Thoracic aorta endothelial cell (primary cell): ENCODE measurements at places on chromosomes 13 and 19. TPM values are rescaled to one million over a fixed set of nuclear protein-coding genes. Genes with fewer than 3 reads are reported as not detected.

The ZNF547 gene
- 1.2 and 3.1 TPM in 2 replicates for total RNA-seq

The C19orf85 gene
- not detected in 2 replicates for total RNA-seq

The PLPP2 gene
- 2.9 and 4.8 TPM in 2 replicates for total RNA-seq

The STRN4 gene
- 67.9 and 69.9 TPM in 2 replicates for total RNA-seq

The PODNL1 gene
- 0.22 and 0.53 TPM in 2 replicates for total RNA-seq

The NAT14 gene
- total RNA-seq: 8.9 and 9.6 TPM in 2 replicates

The RAB4B gene
- total RNA-seq: 10.0 and 13.3 TPM in 2 replicates

The PRRG2 gene
- 1.9 and 3.1 TPM in 2 replicates for total RNA-seq

The TNFRSF19 gene
- 0.22 and 0.53 TPM in 2 replicates for total RNA-seq

The GPR4 gene
- total RNA-seq: 10.0 and 15.7 TPM in 2 replicates

The KLK4 gene
- total RNA-seq: not detected in 2 replicates

The BCAM gene
- total RNA-seq: 14.5 and 27.0 TPM in 2 replicates

The CLEC17A gene
- total RNA-seq: not detected in 2 replicates

The PRDX2 gene
- 192 and 196 TPM in 2 replicates for total RNA-seq

The B3GNT8 gene
- total RNA-seq: 3.6 and 5.0 TPM in 2 replicates

The USHBP1 gene
- 7.0 and 15.1 TPM in 2 replicates for total RNA-seq

The PTGER1 gene
- 0.07 and 0.27 TPM in 2 replicates for total RNA-seq

The MYO1F gene
- total RNA-seq: under 0.01 and 0.36 TPM in 2 replicates

The SIGLEC12 gene
- not detected in 2 replicates for total RNA-seq

The ZNF534 gene
- total RNA-seq: not detected in 2 replicates
